ENCODE measurements at places on chromosomes 1 and 21.

DNA sequence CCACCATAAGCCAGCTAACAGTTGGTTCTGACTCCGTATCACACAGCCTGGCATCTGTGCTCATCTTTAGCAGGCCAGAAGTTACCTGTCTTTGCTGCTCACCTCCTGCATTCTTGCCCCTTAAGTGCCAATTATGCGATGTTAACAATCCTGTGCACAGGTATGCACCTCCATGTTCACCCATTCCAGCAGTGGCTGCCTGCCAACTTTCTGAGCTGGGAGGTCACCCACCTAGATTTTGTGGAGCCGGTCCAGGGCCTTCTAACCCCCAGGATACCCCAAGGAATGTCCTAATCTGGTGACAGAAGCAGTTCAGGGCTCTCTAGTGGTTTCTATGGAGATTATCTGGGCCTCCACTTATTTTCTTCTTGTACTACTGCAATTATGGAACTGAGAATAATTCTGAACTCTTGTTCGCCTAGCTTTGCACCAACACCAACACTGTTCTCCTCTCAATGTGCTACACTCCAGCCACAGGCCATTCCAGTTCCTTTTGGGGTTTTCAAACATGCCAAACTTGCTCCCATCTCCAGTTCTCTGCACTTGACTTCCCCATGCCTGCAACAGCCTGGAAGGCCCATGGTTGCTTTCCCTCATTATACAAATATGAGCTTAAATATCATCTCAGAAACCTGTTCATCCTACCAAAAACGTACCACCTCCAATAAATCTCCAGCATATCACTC is 9.0 kb downstream of the BCAR3 start:
- DNase-seq: no peak

DNA sequence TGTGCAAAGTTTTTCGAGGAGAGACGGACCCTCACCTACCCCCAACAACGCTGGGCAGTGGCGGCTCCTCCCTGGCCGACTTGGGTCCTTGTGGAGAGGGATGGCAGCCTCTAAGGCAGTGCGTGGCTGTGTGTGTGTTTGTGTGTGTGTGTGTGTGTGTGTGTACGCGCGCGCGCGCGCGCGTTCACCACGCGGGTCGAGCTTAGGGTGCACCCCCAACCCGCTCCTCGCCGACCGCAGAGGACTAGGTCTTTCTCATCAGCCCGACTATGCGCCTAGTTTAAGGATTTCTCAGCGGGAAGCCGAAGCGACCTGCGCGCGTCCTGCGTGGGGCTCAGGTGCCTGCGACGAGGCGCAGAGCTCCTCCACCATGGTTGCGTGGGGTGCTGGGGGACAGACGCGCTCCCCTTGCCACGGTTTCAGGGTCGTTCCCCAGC is 940 bp downstream of the SOX13 start:
- no peak for DNase-seq

- no peak for DNase-seq
These were observed 98.8 kb upstream of the DPH5 start for GRCh38 chr1:101124405-101124804.

GRCh38 chr1:4177425-4178150 is 277.5 kb upstream of the C1orf174 start:
- no peak for DNase-seq

DNA sequence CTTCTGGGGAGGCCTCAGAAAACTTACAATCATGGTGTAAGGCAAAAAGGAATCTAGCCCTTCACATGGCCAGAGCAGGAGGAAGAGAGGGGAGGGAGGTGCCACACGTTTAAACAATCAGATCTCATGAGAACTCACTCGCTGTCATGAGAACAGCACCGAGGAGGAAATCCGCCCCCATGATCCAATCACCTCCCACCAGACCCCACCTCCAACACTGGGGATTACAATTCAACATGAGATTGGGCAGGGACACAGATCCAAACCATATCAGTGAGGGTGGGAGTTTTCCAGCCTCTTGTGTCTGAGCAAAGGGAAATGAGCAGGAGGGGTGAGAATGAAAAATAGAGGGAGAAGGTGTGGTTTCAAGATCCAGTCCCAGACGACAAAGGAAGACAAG is 482.1 kb upstream of the VAMP3 start:
- DNase-seq: no peak

- no peak for DNase-seq
These were observed 1.0 kb upstream of the PSRC1 start for GRCh38 chr1:109283748-109284600.

- no peak for DNase-seq
These were observed 9.6 kb upstream of the PLA2G4A start for GRCh38 chr1:186819126-186819525.

GRCh38 chr1:160167056-160167455 is 15.7 kb downstream of the ATP1A4 start:
- DNase-seq: no peak

DNA sequence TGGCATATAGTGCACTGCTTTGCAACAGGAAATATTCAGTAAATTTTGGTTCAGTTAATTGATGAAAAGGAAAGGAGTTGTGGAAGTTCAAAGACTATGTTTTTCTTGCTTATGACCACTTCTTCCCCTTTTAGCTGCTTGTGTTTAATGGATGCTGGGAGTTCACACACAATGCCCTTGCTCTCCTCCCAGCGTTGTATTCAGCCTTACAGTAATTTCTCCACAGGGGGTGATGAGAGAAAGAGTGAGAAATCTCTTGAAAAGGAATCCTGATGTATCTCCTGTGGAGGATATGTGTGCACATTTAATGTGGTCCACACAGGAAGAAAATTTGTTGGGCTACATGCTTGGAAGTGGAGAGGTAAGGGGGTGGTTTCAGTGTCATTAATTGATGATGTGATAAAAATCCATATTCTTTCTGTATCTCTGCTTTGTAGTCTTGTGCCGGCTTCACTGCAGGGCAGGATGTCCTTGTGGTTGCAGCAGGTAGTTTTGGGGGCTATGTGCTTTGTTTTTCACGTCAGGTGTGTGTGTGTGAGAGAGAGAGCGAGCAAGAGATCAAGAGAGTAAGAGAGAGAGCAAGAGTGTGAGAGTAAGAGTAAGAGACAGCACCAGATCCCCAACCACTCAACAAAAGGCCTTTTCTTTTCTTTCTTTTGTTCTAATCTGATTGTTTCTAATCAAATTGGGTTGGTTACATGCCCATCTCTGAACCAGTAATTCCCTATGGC is 204.4 kb downstream of the RWDD3 start:
- DNase-seq: no peak

DNA sequence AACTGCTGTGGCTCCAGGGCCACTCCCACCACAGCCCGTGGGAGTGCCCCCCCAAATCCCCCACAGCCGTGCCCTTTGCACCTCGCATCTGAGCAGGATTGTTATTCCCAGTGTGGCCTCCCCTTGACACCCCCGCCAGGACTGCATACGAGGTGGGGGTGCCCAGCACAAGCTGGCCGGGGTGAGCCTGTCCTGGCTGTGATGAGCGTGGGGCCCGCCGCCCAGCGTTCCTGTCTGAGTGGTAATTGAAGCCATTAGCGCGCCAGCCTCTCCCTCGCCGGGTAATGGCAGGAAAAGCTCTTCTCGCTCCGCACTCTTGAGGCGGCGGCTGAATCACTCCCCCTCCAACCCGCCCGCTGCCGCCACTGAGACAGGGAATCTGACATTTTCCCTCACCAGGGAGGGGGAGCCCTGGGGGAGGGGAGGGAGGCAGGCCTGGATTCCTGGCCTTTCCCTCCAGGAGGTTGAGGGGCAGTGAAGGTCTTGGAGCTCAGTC is 27.7 kb downstream of the PTPRF start:
- DNase-seq: no peak

- no peak for DNase-seq
These were observed 49.9 kb upstream of the GRIK1 start for GRCh38 chr21:29989634-29990234.

DNA sequence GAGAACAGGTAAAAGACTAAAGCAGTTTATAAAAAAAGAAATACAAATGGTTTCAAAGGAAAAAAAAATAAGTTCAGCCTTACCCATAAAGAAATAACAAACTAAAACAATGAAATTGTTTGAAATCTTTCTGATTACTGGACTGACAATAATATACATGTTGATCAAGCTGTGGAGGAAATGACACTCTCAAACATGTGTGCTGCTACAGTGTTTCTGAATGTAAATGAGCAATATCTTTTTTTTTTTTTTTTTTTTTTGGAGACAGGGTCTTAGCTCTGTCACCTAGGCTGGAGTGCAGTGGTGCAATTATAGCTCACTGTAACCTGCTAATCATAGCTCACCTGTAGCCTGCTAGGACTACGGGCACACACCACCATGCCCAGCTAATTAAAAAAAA is 6.5 kb downstream of the EPS15 start:
- no peak for DNase-seq

DNA sequence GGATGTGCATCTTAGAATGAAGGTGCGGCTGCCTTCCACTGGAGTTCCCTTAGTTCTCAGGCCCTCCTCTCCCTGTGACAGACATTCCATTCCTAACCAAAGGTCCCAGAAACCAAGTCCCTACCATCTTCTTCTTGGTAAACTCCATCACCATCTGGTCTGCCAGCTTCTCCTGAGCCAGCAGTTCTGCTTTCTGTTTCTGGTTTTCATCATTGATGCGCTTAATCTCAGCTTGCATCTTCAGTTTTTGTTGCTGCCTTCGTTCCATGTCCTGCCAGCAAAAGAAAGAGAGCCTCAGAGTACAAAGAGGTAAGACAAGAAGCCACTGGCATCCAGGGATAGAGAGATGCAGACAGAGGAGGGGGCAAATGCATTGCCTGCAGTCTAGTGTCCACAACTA is 18.0 kb upstream of the VSIG8 start:
- no peak for DNase-seq

- no peak for DNase-seq
These were observed 11.7 kb downstream of the SDC3 start for GRCh38 chr1:30896905-30897304.

GRCh38 chr1:60171801-60172200 is 98.2 kb upstream of the C1orf87 start:
- DNase-seq: no peak

DNA sequence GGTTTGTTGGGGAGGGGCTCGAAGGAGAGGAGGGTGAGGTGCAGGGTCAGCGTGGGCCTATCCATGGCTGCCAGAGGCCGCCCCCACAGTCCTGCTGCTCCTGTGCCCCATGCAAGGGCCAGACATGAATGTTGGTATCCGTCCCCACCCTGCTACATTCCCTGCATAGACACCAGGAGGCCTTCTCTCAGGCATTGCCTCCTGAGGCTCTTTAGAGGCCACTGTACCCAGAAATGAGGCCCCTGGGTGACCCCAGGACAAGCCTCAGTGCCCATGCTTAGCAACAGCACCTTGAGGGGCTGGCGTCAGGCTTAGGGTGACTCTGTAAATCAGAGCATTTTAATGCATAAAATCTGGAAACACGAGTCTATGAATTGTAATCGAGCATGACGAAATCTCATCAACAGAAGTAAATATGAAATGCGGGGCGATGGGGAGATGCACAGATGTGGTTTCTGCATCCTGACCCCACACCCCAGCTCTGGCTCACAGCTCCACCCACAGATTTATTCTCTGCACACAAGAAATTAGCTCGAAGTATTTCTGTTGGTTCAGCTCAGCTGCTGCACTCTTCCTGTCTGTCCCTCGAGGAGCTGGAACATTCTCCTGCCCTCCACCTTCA is 124.0 kb upstream of the CSF3R start:
- no peak for DNase-seq

All from HuH-7 (cell line).